ENCODE measurements at places on chromosomes 16 and 17.
A peak's percentile ranks its signal among the peaks of the same experiment; 100 is the strongest.

DNA sequence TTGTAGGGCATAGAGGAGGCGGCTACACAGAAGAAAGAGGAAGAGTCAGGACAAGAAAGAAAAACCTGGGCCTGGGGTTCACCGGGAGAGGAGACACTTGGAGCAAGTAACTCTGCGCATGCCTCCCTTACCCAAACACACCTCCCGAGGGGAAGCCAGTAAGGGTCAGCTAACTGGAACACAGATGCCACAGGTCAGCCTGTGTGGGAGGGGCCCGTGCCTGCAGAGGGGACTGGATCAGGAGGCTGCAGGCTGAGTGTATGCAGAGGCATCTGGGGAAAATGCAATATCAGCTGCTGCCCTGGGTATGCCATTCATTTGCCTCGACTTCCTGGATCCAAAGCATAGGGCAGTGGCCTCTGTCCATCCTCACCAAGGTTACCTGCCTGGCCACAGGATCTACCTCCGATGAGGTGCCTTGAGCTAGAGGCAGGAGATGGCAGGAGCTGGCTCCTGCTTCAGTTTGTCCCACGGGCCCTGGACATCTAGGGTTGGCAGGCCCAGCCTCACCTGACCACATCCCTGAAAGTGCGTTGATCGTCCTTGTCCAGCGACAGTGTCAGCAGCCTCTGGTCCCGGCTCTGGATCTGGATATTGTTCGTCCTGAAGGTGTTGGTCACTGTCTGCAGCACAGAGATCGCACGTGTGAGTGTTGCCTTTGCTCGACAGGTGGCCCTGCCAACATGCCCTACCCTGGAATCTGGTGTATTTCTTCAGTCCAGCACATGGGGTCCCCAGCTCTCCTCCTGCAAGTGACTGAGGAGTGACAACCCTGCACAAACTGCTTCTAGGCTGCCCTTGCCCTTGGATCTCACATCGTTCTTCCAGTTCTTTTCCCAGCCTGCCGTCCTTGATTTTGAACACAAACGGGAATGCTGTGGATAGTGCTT is 4.6 kb upstream of the MFSD6L start:
- DNase-seq: no peak

DNA sequence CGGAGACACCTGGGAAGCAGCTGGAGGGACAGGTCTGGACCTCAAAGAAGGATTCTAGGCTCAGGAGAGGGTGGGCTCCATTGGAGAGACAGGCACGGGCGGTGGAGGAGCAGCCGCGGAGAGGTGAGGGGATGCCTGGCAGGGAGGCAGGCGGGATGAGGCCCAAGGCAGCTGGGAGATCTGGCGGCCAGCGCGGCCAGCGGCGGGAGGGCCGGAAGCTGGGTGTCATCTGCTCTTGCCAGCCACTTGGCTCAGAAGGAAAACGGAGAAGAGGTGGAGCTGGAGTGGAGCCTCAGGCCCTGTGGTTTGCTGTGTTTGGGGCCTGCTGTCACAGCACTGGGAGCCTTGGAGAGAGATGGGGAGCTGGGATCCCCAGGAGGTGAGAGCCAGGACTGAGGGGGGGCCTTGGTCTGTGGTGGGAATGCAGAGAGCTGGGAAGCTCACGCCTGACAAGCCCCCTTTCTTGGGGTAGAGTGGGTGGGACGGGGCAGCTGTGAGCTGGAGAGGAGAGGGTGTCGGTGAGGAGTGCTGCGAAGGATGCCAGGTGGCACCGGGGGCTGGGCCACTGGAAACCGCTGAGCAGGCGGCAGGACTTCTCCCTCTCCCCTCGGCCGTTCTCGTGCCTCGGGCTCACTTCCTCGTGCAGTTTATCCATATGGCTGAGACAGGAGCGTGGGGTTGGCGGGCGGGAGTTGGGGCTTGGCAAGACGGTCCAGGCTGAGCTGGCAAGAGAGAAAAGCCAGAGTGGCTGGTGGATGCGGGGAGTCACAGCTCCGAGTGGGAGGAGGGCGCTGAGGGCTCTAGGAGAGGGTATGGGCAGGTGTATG is 8.0 kb downstream of the TBC1D24 start:
- DNase-seq: no peak

GRCh38 chr17:4098521-4099209 is 44.2 kb downstream of the ZZEF1 start:
- no peak for DNase-seq

GRCh38 chr16:9372934-9373890 is 281.8 kb downstream of the HAPSTR1 start:
- DNase-seq: no peak

DNA sequence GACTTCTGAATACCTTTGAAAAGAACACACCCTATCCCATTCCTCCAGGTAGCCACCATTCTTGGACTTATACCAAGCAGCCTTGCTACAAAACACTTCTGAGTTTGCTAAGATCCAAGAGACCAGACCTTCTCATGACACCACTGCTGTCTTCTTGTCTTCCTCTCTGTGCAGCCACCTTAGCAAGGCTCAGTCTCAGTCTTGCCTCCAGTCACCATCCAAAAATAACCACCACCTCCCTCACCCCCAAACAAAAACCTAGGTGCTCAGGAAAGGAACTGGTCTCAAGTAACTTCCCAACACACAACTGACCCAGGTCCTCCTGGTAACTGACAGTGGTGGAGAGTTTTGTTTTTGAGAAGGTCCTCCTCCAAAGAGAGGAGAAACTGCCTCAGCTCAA is 90.9 kb upstream of the CORO6 start:
- no peak for DNase-seq

- DNase-seq: no peak
Observed at GRCh38 chr17:3911271-3912053, 4.8 kb downstream of the P2RX1 start.

DNA sequence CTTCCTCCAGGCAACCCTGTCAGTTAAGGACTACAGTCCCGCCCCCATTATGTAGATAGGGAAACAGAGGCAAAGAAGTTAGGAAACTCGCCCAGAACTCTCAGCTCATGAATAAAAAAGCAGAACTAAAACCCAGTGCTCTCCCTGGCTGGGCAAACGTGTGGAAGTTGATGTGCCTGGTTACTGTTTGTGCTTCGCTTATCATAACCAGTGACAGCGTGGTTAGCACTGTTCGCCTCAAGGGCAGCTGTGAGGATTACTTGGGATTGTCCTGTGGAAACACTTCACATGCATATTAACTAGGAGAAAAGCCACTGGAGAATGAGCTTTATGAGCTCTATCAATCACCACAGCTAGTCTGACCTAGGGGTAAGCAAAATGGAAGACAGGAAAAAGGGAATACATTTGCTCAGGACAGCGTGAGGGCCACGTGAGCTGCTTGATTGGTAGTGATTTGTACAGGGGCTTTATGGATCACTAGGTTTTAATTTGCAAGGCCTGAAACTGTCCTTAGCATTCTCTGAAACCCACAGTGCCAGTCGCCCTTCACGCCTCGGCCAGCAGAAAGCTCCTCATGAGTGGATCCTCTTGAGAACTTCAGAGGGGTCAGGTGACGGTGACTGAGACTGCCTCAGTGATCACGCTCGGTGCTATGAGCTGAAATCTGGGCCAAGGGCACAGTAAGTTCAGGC is 19.9 kb downstream of the CYB5D2 start:
- no peak for DNase-seq

DNA sequence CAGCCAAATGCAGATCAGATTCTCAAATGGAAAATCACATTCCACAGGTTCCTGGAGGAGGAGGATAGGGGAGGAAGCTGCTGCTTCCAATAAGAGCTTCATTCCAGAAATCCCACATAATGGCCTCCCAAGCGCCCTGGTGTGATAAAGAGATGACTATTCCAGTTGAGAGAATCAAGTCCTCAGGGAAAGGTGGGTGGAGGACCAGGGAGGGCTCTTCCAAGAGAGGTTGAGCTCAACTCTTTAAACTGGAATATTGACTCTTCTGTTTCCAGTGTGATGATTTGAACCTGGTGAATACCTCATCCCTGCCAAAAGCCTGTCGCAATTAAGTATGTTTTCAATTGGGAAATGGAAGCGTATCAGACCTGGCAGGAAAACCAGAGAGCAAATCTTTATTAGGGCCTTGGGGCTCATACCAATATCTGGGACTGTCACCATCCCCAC is 81.4 kb upstream of the DYNLRB2 start:
- DNase-seq: no peak

DNA sequence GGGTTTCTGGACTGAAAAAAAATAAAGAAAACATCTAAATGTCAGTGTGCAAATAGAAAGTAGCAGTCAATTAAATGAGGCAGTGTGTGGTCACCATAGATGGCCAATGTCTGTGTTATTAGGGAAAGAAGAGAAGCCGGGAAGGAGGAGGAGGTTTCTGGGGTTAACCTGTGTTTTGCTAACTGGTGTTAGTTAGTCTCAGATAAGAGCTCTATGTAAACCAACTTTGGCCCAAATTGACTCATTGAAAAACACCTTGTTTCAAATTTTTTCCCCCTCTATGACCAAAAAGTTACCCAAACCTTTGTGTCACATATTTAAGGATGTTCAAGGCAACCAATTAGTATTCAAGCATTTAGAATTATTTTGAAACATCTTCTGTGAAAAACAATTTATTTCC is 530.9 kb downstream of the MAF start:
- no peak for DNase-seq

- DNase-seq: no peak
Observed at GRCh38 chr16:78396046-78396445, 296.6 kb downstream of the WWOX start.

DNA sequence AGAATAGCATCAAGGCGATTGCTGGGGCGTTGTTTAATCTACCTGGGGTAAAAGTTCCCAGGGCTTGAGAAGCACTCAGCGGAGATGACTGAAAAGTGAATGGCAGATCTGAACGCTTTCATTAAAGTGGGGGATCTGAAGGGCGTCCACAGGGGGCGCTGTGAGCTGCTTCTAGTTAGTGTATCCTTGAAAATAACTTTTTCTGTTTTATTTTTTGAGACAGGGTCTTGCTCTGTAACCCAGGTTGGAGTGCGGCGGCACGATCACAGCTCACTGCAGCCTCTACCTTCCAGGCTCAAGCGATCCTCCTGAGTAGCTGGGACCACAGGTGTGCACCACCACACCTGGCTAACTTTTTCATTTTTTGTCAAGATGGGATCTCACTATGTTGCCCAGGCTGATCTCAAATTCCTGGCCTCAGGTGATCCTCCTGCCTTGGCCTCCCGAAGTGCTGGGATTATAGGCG is 360.4 kb downstream of the SEC14L1 start:
- DNase-seq: no peak

GRCh38 chr16:23286131-23286532 is 16.0 kb upstream of the SCNN1B start:
- DNase-seq: no peak

DNA sequence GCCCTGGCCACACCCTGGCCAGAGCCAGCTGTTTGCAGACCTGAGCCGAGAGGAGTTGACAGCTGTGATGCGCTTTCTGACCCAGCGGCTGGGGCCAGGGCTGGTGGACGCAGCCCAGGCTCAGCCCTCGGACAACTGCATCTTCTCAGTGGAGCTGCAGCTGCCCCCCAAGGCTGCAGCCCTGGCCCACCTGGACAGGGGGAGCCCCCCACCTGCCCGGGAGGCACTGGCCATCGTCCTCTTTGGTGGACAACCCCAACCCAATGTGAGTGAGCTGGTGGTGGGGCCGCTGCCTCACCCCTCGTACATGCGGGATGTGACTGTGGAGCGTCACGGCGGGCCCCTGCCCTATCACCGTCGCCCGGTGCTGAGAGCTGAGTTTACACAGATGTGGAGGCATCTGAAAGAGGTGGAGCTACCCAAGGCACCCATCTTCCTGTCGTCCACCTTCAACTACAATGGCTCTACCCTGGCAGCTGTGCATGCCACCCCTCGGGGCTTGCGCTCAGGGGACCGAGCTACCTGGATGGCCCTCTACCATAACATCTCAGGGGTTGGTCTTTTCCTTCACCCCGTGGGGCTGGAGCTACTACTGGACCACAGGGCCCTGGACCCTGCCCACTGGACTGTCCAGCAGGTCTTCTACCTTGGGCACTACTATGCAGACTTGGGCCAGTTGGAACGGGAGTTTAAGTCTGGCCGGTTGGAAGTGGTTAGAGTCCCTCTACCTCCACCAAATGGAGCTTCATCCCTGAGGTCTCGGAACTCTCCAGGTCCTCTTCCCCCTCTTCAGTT is 578 bp downstream of the AOC2 start:
- DNase-seq: no peak

DNA sequence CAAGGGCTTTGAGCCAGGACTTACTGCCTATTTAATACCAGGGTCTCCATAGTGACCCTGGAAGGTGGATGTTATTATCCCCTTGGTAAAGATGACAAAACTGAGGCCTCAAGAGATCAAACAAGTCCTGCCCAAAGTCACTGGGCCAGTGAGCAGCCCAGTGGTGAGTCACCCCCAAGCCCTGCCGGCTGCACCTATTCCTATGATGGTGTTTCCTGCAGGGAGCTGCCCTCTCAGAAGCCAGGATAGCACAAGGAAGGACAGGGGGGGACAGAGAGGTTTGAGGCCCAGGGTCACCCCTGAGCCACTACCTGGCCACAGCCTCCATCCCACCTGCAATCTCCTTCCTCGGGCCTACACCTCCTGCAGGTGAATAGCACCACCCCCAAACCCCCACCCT is 90.9 kb downstream of the SDK2 start:
- no peak for DNase-seq

DNA sequence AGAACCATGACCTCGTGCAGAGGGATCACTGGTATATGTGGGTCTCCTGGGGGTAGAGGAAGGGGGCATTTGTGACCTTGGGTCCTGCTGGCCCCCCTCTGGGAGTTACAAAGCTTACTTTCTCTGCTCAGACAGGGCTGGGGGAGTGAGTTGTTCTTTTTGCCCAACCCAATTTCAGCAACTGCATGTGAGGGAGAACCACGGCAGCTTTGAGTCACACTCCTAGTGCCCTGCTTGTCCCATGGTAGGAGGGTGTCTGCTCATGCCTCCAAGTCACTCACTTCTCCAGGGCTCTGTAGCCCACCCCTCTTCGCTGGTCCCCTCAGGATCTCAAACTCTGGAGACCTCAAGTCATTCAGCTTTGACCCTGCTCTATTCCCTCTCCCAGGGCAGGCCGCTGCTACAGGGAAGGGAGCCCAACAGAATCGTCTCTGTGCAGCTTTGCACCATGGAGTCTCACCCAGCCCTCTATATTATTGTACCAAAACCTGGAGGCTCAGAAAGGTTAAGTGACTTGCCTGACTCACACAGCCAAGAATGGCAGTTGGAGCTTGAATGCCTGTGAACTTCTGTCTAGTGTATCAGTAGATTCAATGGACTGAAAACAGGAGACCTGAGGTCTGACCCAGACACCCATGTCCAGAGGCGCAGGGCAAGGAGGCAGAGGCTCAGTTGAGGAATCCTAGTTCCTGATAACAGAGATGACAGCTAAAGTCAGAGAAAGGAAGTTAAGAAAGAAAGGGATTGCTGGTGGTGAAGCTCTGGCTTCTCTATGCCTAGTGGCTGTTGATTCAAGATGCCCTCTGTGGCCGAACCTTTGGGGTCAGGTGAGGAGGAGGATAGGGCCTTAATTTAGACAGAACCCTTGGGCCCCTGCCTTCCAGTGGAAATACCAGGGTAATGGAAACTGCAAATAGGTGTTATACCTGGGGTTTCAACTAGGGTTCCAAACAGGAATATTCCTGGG is 14.6 kb upstream of the ETV4 start:
- DNase-seq: no peak

- DNase-seq: peak; percentile 55
Observed at GRCh38 chr16:89860747-89861304, 12.6 kb upstream of the TCF25 start.

All from stimulated activated CD8-positive, alpha-beta memory T cell treated with anti-CD3 and anti-CD28 coated beads, Interleukin-2, amount 100 ng/mL, for 1 hour (primary cell).